ENCODE measurements at places on chromosomes 1 and 21.

GRCh38 chr1:100265562-100265930, 470 bp upstream of the RTCA start:
- no peak for DNase-seq

- DNase-seq, result no peak
These were observed 1554.0 kb downstream of the KCNT2 start for GRCh38 chr1:195054217-195054687.

- no peak for DNase-seq
These were observed 61.0 kb upstream of the ATP1A1 start for GRCh38 chr1:116311756-116312680.

DNA sequence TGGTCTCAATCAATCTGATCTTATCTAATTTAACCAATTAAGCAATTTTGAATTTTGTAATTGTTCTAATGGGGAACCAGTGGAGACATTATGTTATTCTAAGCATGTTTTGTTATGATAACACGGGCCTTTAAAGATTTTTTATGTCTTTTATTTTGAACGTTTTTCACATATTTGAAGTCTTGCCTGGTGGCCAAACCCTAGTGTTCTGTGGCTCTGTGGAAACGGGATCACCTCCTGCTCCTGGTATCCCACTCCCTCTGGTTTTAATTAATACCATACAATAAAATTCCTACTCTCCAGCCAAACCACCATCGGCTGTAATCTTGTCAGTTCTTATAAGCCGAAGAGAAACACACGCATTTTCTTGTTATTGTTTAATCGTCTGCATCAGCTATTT, 22.9 kb upstream of the LMO4 start:
- DNase-seq, result no peak

DNA sequence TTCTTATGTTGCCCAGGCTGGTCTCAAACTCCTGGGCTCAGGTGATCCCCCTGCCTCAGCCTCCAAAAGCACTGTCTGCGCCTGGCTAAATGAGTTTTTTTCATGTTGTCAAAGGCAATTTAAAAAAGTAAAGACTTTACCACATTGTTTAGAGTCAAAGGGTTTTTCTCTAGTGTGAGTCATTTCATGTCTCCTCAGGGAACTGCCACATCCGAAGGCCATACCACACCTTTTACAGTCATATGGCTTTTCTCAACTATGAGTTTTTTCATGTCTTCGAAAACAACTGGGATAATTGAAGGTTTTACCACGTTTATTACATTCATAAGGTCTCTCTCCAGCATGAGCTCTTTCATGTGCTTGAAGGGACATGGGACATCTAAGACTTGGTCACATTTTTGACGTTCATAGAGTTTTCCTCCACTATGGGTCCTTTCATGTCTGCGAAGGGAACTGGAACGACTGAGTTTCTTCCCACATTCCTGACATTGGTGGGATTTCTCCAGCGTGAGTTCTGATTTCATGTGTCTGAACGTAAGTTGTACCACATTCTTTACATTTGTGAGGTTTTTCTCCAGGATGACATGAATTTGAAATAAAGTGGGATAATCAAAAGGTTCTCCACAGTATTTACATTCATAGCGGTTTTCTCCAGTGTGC, 65.6 kb downstream of the UCHL5 start:
- DNase-seq, result no peak

- no peak for DNase-seq
These were observed 41.3 kb downstream of the COQ8A start for GRCh38 chr1:226981386-226981817.

DNA sequence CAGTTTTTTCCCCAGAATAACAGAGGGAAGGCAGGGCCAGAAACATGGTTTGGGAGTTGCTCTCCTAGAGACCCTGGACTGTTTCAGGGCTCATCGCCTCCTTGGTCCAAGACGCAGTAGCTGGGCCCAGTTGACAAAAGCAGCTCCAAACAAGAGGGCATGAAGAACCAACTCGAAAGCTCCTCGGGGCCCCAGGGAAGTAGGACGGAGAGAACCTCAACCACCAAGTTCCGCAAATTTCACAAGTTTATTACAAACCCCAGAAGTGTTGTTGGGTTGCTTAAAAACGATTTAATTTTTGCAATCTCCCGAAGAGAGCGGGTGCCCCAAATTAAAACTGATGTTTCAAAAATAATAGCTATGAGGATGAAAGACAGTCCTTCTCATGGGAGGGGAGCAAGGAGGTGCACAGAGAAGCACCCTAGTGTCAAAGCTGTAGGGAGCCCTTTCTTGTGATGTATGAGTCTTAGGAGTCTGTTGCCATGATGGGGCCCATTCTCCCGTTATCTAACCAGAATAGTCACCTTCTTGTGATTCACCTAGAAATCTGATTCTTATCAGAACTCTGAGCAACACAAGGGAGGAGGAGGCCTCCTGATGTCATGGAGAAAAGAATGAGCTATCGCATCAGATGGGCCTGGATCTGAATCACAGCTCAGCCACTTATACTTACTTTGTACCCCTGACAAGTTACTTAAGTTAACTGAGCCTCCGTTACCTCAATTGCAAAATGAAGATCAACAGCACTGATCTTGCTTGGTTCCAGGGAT, 165.7 kb upstream of the IRF2BP2 start:
- DNase-seq, result no peak

DNA sequence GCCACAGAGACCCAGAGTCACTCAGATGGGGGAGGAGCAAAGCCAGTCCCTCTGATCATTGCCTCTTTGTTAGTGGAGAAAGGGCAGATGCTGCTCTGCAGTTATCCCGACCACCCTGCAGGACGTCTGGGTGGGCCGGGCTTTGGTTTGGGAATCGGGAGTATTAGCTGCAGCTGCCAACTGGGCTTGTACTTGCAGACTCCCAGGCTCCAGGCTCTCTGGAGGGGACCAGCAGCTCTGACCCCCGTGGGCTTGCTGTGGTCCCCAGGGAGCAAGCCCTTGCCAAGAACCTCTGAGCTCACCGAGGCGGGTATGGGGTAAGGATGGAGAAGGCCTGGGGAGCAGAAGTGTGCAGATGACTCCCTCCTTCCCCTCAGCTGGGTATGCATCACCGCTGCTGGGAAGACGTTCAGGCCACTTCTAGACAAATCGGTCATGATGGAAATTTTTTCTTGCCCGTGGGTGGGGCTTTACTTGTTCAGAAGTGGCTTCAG, 21.6 kb downstream of the MAPKAPK2 start:
- peak; percentile 34 for DNase-seq

GRCh38 chr1:228066891-228067654, 15.4 kb upstream of the ARF1 start:
- DNase-seq, result no peak

- DNase-seq, result no peak
These were observed 238.7 kb downstream of the MATN1 start for GRCh38 chr1:30484668-30485067.

- no peak for DNase-seq
These were observed 80.5 kb downstream of the ENAH start for GRCh38 chr1:225572422-225572821.

DNA sequence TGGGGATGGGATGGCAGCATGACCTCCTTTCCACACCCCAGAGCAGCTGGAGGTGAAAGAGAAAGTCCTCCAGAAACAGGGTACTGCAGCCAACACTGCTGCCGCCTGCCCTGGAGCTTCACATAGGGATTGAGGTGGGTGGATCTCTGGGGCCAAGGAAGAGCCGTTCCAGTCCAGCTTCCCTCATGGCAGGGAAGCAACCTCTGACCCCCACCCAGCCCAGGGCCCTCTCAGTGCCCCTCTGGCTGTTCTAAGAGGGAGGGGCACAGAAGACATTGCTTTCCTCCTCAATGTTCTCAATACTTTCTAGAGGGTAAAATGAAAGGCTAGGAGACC, 5.7 kb downstream of the KIF21B start:
- DNase-seq, result no peak

- no peak for DNase-seq
These were observed 969 bp downstream of the CYP4A11 start for GRCh38 chr1:46940307-46940706.

GRCh38 chr1:226624526-226624925, 76.0 kb downstream of the STUM start:
- no peak for DNase-seq

DNA sequence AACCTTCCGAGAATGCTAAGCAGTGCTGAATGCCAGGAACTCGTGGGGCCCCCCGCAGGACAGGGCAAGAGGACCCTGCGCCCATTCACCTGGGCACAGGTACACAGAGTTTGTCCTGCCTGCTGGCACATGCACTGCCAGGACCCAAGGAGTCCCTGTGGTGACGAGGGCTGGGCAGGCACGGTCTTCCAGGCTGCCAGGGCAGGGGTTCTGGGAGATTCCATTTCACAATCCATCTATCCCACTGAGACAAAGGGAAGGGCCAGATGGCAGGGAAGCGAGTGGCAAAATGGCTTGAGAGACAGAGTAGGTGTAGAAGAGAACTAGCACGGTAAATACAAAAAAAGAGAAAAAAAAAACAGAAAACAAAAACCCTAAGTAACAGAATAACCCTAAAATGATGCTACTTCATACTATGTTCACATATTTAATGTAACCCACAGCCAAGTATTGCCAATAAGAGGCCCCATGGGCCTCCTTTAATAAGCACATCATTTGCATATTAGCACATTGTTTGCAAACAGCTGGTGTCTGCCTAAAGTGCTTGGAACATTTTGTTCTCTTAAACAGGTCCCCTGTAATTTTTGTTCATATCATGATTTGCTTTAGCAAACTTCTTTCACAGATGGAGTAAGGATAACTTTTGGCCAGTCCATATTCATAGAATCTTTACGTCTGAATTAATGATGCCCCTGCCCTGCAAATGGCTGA, 83.8 kb downstream of the STUM start:
- DNase-seq, result no peak

DNA sequence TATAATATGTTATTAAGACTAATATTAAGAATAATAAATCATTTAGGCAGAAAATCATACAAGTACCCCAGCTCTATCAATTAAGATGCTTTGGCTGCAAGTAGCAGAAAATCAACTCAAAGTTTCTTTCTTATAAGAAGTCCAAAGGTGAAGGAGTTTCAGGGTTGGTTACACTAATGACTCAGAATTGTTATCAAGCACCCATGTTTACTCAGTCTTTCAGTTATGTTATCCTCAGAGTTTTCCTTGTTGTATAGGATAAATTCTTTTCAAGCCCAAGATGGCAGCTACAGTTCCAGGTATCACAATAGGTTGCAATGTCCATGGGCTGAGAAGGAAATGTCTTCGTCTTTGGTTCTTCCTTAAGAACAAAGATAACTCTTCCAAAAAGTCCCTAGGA, 163.6 kb downstream of the TNFSF18 start:
- DNase-seq, result no peak

DNA sequence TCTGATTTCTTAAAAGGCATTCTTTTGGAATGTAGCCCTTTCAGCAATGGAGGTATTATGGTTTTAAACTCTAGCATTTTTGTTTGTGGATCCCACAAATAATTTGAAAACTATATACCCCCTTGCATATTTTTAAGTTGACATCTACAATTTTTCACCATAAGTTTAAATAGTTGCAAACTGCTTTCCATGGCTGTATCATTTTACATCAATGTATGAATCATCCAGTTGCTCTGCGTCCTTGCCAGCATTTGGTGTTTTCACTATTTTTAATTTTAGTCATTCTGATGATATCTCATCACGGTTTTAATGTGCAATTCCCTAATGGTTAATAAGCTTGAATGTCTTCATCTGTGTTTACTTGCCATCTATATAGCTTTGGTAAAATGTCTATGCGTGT, 20.7 kb downstream of the DIPK1A start:
- DNase-seq, result no peak

DNA sequence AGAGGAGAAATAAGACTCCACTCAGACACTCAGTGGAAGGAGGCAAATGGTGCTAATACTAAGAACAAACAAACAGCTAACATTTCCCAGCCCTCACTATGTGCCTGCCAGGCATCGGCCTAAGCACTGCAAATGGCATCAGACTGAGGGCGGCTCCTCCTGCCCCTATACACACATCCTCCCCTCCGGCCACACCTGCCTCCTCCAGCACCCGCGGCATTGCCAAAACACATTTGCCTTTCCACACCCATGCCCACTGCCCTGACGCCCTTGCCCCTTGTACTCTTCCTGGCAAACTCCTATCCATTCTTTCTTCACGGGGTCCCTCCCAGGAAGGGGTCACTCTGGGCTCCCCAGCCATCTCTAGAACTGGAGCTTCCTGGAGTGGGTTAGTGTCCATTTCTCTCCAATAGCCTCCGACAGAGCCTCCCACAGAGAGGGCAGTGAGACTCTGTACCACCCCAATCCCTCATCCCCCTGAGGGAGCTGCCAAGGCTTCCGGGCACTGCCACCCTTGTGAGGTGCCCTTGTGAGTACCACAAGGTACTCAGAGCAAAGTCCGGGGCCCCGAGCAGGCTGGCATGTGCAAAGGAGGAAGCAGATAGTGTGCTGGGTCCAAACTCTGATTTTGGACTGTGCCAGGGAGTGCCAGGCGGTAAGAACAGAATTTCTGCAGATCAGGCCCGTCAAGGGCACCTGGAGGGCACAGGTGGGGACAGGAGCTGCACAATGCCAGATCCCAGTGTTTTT, 959 bp downstream of the AKR7A3 start:
- DNase-seq, result no peak

DNA sequence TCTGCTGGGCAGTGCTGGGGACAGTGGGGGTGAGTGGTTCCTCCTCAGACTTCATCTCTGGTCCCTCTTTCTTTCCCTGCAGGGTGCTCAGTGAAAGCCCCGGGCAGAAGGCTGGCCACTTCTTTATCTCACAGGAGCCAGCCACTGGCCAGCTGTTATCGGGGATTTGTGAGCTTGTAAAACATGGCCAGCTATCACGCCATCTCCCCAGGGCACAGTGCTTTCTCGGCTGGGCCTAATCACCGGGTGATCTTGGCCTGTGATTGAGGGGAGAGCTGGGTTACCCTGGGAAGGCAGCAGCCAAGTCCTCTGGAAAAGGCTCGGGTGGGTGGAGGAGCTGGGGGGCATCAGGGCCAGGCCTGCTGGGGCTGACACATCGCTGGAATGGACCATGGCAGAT, 83.0 kb downstream of the IGSF21 start:
- no peak for DNase-seq

- no peak for DNase-seq
These were observed 59.4 kb upstream of the LRRC8B start for GRCh38 chr1:89465201-89465600.

- no peak for DNase-seq
These were observed 1046.2 kb downstream of the AMY1C start for GRCh38 chr1:104795931-104796330.

DNA sequence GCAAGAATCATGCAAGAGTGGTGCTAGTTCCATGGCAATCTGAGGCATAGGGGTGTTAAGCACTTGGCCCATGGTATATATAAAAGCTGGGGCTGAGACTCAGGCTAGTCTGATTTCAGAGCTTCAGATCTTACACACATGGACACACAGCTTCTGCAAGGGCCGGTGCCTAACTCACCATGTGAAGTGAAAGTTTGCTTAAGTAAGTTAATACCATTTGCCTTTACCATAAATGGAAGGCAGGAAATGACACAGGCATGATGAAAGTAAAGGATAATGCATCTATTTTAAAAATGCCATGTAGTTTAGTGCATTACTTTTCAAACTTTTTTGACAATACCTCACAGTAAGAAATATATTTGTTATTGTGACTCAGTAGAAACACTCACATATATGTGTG, 122.6 kb downstream of the KCNJ6 start:
- no peak for DNase-seq

GRCh38 chr1:55524006-55524405, 308.8 kb upstream of the USP24 start:
- DNase-seq, result no peak

GRCh38 chr1:17834561-17835100, 79.5 kb downstream of the ACTL8 start:
- DNase-seq, result no peak
